Tibial artery (tissue), 4 donors: ENCODE measurements at places on chromosomes 1 and 21.
A peak's percentile ranks its signal among the peaks of the same experiment; 100 is the strongest.

DNA sequence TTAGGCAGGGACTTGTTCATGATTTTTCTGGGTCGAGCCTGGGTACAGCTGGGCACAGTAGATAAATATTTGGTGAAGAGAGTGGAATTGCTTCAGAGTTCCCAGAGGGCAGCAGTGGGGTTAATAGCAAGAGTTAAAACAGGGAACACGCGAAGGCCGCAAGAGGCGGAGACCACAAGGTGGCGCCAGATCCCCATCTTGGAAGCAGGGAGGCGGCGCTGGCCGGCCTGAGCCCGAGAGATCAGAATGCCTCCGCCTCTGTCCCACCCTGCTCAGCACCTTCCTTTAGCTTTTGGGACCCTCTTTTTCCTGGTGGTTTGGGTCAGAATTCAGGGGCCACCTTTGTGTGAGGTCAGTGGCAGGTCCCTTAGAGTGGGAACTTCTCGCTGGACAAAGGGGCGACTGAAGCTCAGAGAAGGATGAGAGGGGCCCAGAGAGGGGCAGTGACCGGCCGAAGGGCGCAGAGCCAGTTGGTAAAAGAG, 6.5 kb upstream of the PADI2 start:
- H3K4me3 ChIP-seq = peak overlapping the region; percentile 12
- H3K4me1 ChIP-seq = no peaks in the 10 kb centered on the region
- no peaks in the 10 kb centered on the region for H3K36me3 ChIP-seq
- H3K27ac ChIP-seq = no peak overlapping the region
- H3K27me3 ChIP-seq = no peaks in the 10 kb centered on the region
- DNase-seq = peak; percentile 86

GRCh38 chr1:14300991-14301703, 297.3 kb upstream of the KAZN start:
- no peak overlapping the region for H3K4me3 ChIP-seq
- H3K4me1 ChIP-seq = no peaks in the 10 kb centered on the region
- no peak overlapping the region for H3K27ac ChIP-seq
- H3K36me3 ChIP-seq = no peaks in the 10 kb centered on the region

- no peaks in the 10 kb centered on the region for H3K36me3 ChIP-seq
- peak within 1 kb of the TSS; percentile 71 for H3K27ac ChIP-seq
- H3K27me3 ChIP-seq = no peaks in the 10 kb centered on the region
- peak; percentile 95 for DNase-seq
- H3K4me1 ChIP-seq = peaks cover 22% of the 10 kb centered on the region
These were observed at the start of gene CFAP45 for GRCh38 chr1:159900086-159900680. Gene CFAP45 (minus strand): TSS chr1:159900165. CDS start chr1:159900098, 67 bp downstream.

DNA sequence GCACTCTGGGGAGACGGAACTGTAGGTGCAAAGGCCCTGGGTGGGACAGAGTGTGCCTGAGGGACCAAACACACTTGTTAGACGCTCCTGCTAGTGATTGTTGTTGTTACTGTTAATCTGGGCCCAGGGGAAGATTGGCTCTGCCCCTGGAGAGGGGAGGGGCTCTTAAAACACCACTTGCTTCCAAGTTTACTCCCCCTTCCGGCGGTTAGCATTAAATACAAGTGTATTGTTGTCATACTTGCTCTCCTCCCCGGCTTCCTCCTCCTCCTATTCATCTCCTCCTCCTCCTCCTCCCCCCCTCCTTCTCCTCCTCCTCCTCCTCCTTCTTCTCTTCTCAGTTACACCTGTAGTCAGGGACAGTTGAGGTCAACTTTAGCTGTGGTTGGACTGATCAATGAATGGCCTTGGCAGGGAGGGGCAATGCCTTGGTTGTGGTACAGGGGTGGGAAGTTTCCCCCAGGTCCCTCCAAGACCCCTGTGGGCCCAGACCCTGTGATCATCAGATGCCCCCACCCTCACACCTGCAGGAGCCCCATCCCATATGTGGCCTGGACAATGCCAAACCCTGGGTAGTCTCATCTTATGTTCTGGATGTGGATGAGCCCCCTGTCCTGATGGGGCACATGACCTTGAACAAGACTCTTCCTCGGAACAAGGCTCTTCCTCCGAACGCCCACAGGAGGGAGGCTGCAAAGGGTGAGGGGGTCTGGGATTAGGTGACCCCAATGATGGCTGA, 217.3 kb downstream of the PTPRU start:
- H3K4me1 ChIP-seq = no peaks in the 10 kb centered on the region
- no peak overlapping the region for H3K27ac ChIP-seq
- H3K36me3 ChIP-seq = no peaks in the 10 kb centered on the region
- DNase-seq = no peak
- H3K27me3 ChIP-seq = peaks cover 48% of the 10 kb centered on the region
- no peak overlapping the region for H3K4me3 ChIP-seq

DNA sequence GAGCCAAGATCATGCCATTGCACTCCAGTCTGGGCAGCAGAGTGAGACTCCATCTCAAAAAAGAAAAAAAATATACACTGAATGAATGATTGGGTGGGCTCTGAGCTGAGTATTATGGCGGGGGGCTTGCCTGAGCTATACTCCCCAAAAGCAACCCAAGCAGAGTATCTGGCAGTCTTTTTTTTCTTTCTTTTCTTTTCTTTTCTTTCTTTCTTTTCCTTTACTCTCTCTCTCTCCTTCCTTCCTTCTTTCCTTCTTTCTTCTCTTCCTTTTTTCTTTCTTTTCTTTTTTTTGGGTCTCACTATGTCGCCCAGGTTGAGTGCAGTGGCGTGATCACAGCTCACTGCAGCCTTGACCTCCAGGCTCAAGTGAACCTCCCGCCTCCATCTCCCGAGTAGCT, 27.7 kb downstream of the KIAA1614 start:
- H3K4me3 ChIP-seq = no peak overlapping the region
- H3K4me1 ChIP-seq = no peaks in the 10 kb centered on the region
- H3K27me3 ChIP-seq = no peaks in the 10 kb centered on the region
- H3K27ac ChIP-seq = no peak overlapping the region

DNA sequence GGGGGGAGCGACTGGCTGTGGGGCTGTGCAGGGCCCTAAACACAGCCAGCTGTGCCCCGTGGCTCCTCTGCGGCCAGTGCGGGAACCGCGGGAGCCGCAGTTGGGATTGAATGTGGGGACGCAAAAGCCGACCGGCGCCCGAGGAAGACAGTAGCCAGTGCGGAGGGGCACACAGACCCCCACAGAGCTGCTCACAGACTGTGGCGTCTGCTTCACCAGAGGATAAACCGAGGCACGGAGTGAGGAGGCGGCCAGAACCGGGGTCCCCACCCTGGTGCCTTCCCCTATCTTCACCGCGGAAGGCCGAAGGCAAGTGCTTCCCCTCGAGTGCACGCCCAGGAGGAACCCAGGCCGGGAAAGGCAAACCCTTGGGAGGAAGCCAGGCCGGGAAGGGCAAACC, 8.7 kb upstream of the TMEM52 start:
- peak; percentile 12 for DNase-seq
- H3K27me3 ChIP-seq = no peaks in the 10 kb centered on the region
- H3K27ac ChIP-seq = no peak overlapping the region
- no peak overlapping the region for H3K4me3 ChIP-seq

- H3K27ac ChIP-seq = no peak overlapping the region
- H3K4me1 ChIP-seq = no peaks in the 10 kb centered on the region
- H3K27me3 ChIP-seq = no peaks in the 10 kb centered on the region
- H3K4me3 ChIP-seq = no peak overlapping the region
- peaks cover 4% of the 10 kb centered on the region for H3K36me3 ChIP-seq
These were observed 53.1 kb downstream of the ABCD3 start for GRCh38 chr1:94471271-94471670.

GRCh38 chr1:235022981-235023710, 105.5 kb downstream of the TOMM20 start:
- DNase-seq = peak; percentile 56
- no peaks in the 10 kb centered on the region for H3K36me3 ChIP-seq
- no peak overlapping the region for H3K27ac ChIP-seq
- peaks cover 8% of the 10 kb centered on the region for H3K4me1 ChIP-seq

- no peaks in the 10 kb centered on the region for H3K4me1 ChIP-seq
- no peaks in the 10 kb centered on the region for H3K36me3 ChIP-seq
- DNase-seq = no peak
- H3K4me3 ChIP-seq = no peak overlapping the region
These were observed 173.9 kb downstream of the DUSP10 start for GRCh38 chr1:221567859-221568507.

DNA sequence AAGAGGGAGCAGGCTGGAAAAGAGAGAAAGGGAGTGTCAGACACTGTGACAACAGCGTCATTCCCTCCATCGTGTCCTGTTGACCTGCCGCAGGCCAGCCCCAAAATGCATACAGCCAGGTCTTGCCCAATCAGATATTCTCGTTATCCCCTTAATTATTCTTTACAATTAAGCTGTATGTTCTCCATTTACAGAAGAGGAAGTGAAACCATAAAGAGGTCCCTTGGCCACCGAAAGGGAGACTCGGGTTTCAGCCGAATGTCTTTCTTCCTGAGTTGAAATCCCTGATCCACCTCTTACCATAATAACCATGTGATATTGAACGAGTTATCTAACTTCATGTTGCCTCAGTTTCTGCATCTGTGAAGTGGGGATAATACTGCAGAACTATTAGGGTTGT, 70.5 kb downstream of the IGSF21 start:
- no peak for DNase-seq
- no peaks in the 10 kb centered on the region for H3K27me3 ChIP-seq
- no peak overlapping the region for H3K27ac ChIP-seq
- H3K4me1 ChIP-seq = no peaks in the 10 kb centered on the region

GRCh38 chr21:43659136-43660000, at the start of the genes HSF2BP and RRP1B:
Gene HSF2BP (minus strand): TSS chr21:43659488. CDS start chr21:43658096, 1,392 bp downstream.
Gene RRP1B (plus strand): TSS chr21:43659560. CDS start chr21:43659665, 105 bp downstream.
- peak within 1 kb of the TSS; percentile 76 for H3K27ac ChIP-seq
- H3K27me3 ChIP-seq = no peaks in the 10 kb centered on the region
- H3K4me1 ChIP-seq = no peaks in the 10 kb centered on the region
- H3K4me3 ChIP-seq = peak within 1 kb of the TSS; percentile 77
- peaks cover 22% of the 10 kb centered on the region for H3K36me3 ChIP-seq

DNA sequence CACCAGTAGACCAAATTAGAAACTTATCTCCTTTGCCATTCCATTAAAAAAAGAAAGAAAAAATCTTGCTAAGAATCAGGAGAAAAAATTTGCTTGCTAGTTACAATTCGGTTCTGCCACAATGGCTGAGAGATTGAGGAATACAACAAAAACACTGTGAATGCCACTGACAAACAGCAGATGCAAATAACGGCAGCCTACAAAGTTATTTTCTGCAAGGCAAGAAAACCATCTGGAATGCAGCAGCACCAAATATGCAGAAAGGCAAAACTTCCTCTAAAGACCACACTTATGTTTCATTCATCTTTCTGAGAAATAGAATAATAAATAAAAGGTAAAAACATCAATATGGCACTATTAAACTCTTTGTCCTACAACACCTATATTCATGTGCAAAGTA, 75.7 kb downstream of the ENAH start:
- no peaks in the 10 kb centered on the region for H3K27me3 ChIP-seq
- no peaks in the 10 kb centered on the region for H3K4me1 ChIP-seq
- no peak for DNase-seq
- H3K27ac ChIP-seq = no peak overlapping the region
- no peaks in the 10 kb centered on the region for H3K36me3 ChIP-seq

DNA sequence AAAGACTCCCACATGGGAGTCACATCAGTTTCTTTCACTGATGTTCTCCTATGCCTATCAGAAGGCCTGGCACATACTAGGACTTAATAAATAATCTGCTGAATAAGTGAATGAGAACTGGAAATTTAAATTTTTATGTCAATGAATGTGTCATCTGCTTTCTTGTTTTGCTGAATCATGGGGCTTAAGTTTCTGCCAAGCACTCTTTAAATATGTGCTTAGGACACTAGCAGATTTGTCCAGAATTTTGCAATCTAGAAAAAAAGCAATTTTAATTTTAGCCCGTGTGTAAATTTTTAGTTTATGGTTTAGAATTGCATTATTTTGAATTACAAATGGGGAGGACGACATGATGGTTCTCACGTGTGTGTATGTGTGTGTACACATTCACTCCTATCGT, 803.1 kb downstream of the USP25 start:
- no peaks in the 10 kb centered on the region for H3K27me3 ChIP-seq
- H3K36me3 ChIP-seq = no peaks in the 10 kb centered on the region
- peaks cover 27% of the 10 kb centered on the region for H3K4me1 ChIP-seq
- H3K4me3 ChIP-seq = no peak overlapping the region
- H3K27ac ChIP-seq = peak overlapping the region; percentile 3

DNA sequence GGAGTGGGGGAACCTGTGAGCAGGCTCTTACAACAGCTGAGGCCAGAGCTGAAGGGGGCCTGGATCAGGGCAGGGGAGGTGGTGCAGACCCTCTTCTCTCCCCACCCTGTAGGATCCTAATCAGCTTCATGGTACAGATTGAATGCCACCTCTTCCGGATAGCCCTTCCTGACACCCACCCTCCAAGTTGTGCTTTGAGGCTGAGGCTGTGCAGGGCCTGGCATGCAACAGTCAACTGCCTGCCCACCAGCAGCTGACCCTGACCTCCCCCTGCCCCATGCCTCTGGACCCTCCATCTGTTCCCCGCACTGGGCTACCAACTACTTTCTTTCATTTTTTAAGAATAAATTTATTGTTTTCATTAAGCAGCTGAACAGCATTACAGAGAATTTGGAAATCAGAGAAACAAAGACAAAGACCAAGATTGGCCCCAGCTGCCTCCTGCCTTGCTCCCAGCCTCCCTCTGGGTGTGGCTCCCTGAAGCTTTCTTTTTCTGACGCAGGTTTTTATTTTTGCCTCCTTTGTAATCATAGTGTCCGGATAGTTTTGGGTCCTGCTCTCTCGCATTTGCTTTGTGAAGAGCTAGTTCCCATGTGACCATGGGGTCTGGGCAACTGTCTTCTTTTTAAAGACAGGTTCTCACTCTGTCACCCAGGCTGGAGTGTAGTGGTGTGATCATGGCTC, 12.8 kb downstream of the ZNF362 start:
- H3K4me3 ChIP-seq = no peak overlapping the region
- H3K27ac ChIP-seq = no peak overlapping the region
- H3K27me3 ChIP-seq = no peaks in the 10 kb centered on the region
- DNase-seq = no peak
- peaks cover 11% of the 10 kb centered on the region for H3K36me3 ChIP-seq

- no peak overlapping the region for H3K27ac ChIP-seq
- no peaks in the 10 kb centered on the region for H3K36me3 ChIP-seq
- peaks cover 8% of the 10 kb centered on the region for H3K27me3 ChIP-seq
- H3K4me3 ChIP-seq = no peak overlapping the region
- H3K4me1 ChIP-seq = no peaks in the 10 kb centered on the region
- no peak for DNase-seq
These were observed 256.4 kb downstream of the PRDM2 start for GRCh38 chr1:13956393-13956792.

DNA sequence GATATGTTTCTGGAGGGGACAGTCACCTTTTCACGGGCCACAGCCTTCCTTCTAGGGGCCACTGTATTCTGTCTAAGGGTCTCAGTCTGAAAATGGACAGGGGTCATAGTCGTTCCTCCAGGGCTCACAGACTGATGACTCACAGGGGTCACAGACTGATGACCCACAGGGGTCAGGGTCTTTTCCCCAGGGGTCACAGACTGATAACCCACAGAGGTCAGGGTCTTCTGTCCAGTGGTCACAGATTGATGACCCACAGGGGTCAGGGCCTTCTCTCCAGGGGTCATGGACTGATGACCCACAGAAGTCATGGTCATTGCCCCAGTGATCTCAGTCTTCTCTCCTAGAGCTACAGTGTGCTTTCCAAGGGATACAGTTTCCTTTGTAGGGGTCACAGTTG, 12.8 kb downstream of the OVGP1 start:
- H3K4me1 ChIP-seq = no peaks in the 10 kb centered on the region
- DNase-seq = no peak
- H3K4me3 ChIP-seq = no peak overlapping the region
- H3K36me3 ChIP-seq = peaks cover 10% of the 10 kb centered on the region
- no peaks in the 10 kb centered on the region for H3K27me3 ChIP-seq

GRCh38 chr21:45113543-45113942, 39.2 kb downstream of the ADARB1 start:
- no peaks in the 10 kb centered on the region for H3K27me3 ChIP-seq
- peak overlapping the region; percentile 41 for H3K27ac ChIP-seq
- no peaks in the 10 kb centered on the region for H3K36me3 ChIP-seq
- peaks cover 65% of the 10 kb centered on the region for H3K4me1 ChIP-seq
- H3K4me3 ChIP-seq = no peak overlapping the region
- DNase-seq = no peak
